Psoas muscle (tissue), 8 donors: ENCODE measurements at places on chromosomes 11 and 22. TPM values are rescaled to one million over a fixed set of nuclear protein-coding genes. Genes with fewer than 3 reads are reported as not detected.

DNA sequence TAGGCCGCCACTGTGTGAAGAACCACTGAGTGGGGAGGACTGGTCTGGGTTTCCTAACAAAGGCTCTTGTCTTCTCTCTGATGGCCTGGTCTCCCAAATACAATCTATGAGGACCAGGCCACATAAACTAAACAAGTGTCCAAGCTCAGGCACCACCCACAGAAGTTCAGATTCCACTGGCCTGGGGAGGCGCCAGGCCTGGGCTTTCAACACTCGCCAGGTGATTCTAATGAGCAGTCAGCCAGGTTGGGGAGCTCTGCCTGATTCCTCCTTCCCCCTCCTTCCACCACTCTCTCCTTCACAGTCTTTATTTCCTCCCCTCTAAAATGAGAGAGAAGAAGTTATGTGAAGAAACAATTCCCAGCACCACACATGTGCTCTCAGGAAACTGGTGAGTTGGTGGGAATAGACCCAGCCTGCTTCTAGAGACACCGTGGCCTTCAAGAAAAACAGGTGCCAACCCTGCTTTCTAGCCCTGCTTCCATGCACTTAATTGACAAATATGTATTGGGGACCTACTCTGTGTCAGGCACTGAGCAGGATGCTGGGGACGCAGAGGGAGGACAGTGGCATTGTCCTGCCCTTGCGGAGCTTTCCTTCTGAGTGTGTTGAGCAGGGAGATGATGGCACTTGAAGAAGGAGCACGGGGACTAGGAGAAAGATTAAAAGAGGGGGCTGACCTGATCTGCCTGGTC lies 242.5 kb downstream of the TENM4 start:
- no peak overlapping the region for H3K4me3 ChIP-seq
- H3K27ac ChIP-seq = no peak overlapping the region
- no peaks in the 10 kb centered on the region for H3K36me3 ChIP-seq
- no peaks in the 10 kb centered on the region for H3K27me3 ChIP-seq
- no peak for DNase-seq

DNA sequence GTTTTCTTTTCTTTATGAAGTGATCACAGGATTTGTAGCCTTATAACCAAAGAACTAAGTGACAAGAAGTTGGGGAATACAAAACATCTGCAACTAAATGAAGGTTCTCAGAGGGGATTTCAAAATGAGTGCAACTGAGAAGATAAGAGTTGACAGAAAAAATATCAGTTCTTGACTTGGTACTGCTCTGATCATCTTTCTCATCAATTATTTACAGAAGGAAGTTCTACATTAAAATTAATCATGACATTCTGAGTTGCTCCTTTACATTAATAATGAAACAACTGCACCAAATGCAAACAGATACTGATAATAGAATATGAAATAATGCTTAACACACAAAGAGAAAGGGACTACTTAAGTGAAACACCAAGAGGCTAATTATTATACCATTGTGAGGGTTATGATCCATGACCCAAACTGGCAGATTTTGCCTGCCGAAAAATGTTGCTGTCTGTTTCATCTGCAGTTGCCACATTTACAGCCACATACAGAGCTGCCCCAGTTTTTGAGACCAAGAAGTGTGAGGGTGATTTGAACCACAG lies 561.9 kb upstream of the ANO5 start:
- no peak overlapping the region for H3K27ac ChIP-seq
- no peaks in the 10 kb centered on the region for H3K4me1 ChIP-seq
- H3K27me3 ChIP-seq = no peaks in the 10 kb centered on the region
- no peak overlapping the region for H3K4me3 ChIP-seq
- no peaks in the 10 kb centered on the region for H3K36me3 ChIP-seq
- no peak for DNase-seq

DNA sequence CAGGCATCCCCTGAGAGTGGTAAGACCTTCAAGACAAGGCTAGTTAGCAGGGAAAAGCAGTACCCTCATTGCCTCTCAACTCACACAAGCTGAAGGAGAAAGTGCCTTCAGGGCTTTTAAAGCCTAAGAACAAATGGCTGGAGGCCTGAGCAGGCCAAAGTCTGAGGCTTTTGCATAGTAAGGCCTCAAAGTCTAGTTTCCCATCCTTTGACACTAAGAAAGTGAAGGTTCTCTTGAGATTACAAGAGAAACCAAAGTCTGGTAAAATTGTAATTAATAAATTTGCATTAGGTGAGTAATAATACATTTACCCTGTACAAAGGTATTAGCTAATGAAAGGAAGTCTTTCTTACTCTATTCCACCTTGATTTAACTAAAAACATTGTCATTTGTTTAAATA lies 47.0 kb upstream of the CCDC89 start:
- H3K4me3 ChIP-seq = no peak overlapping the region
- H3K4me1 ChIP-seq = no peaks in the 10 kb centered on the region
- H3K27me3 ChIP-seq = no peaks in the 10 kb centered on the region
- no peaks in the 10 kb centered on the region for H3K36me3 ChIP-seq

- H3K4me3 ChIP-seq = no peak overlapping the region
- H3K27me3 ChIP-seq = no peaks in the 10 kb centered on the region
- DNase-seq = peak; percentile 62
- H3K27ac ChIP-seq = peak overlapping the region; percentile 60
- peaks cover 9% of the 10 kb centered on the region for H3K4me1 ChIP-seq
Observed at GRCh38 chr22:39183991-39184585, 31.6 kb upstream of the CBX7 start.

- no peaks in the 10 kb centered on the region for H3K27me3 ChIP-seq
- H3K27ac ChIP-seq = no peak overlapping the region
- no peak for DNase-seq
- no peak overlapping the region for H3K4me3 ChIP-seq
- H3K4me1 ChIP-seq = no peaks in the 10 kb centered on the region
- no peaks in the 10 kb centered on the region for H3K36me3 ChIP-seq
Observed at GRCh38 chr11:79232346-79232745, 208.5 kb downstream of the TENM4 start.

DNA sequence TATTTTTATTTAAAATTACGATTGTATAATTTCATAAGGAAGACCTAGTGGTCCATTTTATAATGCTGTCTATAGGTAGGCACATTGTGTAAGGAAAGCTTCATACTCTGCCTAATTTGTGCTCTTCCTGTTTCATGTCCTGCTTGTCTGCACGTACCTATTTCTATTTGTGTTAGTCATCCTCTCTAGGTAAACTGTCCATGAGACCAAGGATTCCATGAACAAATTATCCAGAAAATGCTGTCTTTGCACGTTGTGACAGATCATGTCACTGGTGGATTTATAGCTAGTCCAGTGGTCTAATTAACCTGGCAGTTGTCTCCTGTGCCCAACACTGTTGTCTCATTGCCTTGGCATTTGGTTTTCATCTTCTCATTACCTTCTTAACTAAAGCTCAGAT lies 44.7 kb downstream of the DNAJC24 start:
- H3K27me3 ChIP-seq = no peaks in the 10 kb centered on the region
- no peak overlapping the region for H3K4me3 ChIP-seq
- H3K36me3 ChIP-seq = no peaks in the 10 kb centered on the region
- DNase-seq = no peak
- no peak overlapping the region for H3K27ac ChIP-seq

OR8D4 gene
- total RNA-seq = not detected
